ENCODE measurements at places on chromosomes 7 and 10.

GRCh38 chr10:76184647-76185046 lies 753.2 kb downstream of the LRMDA start:
- no peak for DNase-seq

DNA sequence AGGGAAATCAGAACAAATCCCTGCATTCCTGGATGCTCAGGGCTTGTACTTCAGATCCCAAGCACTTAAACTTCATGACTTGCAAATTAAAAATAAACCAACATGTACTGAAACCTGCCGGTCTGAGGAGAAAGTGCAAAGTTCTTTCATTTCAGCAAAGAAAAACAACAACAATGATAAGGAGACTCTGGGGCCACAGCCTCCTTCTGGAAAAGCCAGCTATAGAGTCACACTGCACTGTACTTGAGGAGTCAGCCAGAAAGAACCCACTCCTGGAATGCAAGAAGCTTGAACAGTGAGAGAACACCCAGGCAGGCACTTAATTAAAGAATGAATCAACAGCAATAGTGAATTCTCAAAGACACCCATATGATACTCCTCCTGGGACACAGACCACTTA lies 49.7 kb upstream of the TM9SF3 start:
- no peak for DNase-seq

GRCh38 chr7:154884348-154884920 lies 118.5 kb downstream of the PAXIP1 start:
- DNase-seq, result no peak

GRCh38 chr10:81472927-81473470 lies 402.0 kb upstream of the NRG3 start:
- no peak for DNase-seq

DNA sequence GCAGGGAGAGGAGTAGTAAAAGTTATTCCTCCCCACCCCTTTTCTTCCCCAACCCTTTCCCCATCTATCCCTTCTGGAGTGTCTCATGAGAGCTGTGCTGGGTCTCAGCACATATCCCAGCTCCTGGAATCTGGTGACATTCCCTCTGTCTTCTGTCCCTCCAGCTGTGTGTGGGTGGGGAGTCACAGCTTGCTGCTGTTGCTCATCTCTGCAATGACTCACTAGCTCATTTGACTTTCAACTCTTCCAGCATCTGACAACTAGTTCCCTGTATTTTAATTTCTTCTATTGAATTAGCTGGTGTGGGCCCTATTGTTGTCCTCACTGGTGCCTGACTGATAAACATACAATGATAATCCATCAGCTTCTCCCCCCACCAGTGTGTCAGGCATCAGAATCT lies 198.9 kb upstream of the AUTS2 start:
- DNase-seq, result no peak

GRCh38 chr7:101676062-101676598 lies 47.0 kb upstream of the MYL10 start:
- no peak for DNase-seq

DNA sequence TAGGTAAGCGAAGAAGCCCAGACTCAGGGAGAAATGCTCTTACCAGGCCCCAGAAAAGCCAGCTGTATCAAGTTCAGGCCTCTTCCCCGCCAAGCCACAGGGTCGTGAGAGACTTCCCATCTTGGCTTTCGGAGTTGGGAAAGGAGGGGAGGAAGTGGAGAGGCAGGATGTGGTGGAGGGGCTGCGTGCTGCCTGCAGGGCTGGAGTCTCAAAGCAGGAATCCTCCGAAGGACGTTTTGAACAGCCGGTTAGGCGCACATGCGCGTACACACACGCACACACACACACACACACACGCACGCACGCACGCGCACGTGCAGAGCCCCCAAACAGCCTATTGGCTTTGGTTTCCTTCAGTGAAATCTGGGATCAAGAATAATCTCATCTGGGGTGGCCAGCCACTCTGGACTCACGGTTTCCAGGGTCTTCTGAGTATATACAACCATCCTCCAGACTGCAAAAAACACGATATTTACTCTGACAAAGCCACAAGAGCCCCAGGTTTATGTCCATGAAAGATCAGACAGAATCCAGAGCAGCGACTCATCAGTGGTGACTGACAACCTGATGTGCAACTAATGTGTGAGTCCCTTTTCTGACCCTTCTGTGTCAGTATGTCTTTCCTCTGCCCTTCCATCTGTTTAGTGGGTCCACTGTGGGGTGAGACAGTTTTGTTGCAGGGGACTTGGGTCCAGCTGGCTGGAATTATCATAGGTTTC lies 115.0 kb upstream of the ZNF438 start:
- no peak for DNase-seq

- DNase-seq, result no peak
Observed at GRCh38 chr7:69966766-69967591, 368.7 kb downstream of the AUTS2 start.

DNA sequence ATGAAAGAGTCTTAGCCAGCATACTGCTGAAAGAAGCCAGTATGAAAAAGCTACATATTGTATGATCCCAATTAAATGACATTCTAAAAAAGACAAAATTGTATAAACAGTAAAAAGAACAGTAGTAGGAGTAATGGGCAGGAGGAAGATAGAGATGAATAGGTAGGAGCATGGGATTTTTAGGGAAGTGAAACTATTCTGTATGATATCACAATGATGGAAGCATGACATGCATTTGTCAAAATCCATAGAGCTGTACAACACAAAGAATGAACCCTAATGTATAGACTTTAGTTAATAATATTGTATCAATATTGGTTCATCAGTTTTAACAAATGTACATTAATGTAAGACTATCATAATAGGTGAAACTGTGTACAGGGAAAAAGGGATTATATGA lies 147.9 kb downstream of the IMMP2L start:
- no peak for DNase-seq

GRCh38 chr7:117588352-117588794 lies 108.5 kb downstream of the CFTR start:
- DNase-seq, result no peak
